ENCODE measurements at places on chromosomes 5 and 9.
A peak's percentile ranks its signal among the peaks of the same experiment; 100 is the strongest.

- no peak for DNase-seq
These were observed 506 bp downstream of the ZBTB6 start for GRCh38 chr9:122912671-122912963.

- DNase-seq = no peak
These were observed 178.8 kb upstream of the CDH10 start for GRCh38 chr5:24823625-24824024.

DNA sequence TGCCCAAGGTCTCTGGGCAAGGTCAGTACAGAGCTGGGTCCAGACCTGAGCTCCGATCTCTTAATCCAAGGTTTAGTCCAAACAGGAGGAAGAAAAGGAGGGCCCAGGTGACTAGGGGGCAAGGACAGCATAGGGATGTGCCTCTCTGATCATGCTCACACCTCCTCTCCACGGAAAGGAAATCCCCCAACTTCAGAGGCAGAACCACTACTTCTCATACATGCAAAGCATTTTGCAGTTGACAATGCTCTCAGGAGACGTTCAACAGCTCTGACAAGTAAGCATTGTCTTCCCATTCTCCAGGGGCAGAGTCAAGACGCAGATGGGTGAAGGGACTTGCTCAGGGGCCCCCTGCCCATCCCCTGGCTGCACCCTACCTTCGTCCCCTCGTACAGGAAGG lies 8.7 kb upstream of the CORO2A start:
- no peak for DNase-seq

- no peak for DNase-seq
These were observed 63.7 kb upstream of the ANGPTL2 start for GRCh38 chr9:127185931-127186781.

DNA sequence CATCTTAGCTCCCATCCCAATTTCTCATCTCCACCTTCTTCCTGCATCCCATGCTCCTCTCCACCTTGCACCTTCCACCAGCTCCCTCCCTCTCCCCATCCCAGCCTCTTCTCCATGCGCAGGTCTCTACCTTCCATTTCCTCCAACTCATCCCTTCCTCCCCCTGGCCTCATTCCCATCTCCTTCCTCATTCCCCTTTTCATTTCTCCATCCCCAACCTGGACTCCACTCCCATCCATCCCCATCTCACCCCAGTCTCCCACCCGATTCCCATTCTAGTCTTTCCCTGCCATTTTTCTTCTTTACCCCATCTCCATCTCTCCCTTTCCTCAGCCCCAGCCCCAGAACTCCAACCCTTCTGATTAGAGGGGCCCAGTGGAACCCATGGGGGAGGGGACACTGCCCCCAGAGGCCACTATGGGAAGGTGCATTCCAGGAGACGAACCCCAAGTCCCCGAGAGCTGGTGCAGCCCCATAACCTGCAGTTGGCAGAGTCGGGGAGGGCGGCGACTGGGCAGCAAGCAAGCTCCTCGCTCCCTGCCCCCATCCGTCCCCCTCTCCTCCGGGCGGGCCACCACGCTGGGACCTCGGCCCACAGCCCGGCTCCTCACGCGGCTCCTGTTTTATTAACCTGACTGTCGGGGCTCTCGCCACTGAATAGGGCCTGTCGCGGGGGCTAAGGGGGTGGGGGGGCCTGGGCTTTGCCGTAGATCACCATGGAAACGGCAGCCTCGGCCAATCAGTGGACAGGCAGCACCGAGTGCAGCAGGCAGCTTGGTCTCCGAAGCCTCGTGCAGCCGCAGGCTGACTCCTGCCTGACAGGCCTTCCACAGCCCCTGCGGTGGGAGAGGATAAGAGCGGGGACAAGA lies 66.7 kb downstream of the PCDH1 start:
- no peak for DNase-seq

DNA sequence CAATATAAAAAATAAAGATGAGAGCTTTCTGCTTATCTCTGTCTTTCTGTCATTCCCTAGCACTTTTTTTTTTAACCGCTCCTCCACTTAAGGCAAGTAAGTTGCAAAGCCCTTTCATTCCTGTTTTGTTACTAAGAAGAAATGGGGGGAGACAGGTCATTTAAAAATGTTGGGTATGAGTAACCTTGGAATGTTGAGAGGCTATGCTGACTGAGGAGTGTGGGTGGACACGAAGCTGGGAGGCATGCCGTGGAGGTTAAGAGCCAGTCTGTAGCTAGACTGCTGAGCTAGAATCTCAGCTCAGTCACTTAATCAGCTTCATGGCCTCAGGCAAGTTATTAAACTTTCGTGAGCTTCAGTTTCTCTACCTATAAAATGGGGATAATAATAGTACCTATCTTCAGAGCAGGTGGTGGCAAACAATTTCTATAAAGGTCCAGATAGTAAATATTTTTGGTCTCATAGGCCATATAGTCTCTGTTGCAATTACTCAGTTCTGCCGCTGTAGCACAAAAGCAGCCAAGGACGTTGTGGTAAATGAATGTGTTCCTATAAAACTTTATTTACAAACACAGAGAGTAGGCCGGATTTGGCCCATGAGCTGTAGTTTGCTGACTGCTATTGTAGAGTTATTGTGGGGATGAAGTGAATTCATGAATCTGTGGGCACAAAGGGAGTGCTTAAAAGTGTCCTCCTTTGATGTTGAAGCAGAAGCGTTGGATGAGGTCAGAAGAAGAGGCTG lies 220.0 kb downstream of the GABBR2 start:
- DNase-seq = no peak

DNA sequence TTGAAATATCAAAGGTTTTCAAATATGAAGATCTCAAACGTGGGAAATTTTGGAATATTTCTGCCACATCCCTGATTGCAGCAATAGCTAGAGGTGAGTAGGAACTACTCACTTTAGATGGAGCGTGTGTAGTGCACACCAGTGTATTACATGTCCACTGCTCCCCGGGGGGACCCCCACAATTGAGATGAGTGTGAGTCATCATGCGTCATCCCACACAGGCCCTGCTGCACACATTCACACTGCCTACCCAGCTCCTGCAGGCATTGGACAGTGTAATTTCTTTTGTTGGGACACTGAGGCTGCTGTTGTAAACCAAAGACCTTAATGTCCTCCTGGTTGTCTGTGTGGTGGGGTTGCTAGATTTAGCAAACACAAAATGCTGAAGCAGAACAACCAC lies 280.0 kb downstream of the GAS1 start:
- DNase-seq = no peak

DNA sequence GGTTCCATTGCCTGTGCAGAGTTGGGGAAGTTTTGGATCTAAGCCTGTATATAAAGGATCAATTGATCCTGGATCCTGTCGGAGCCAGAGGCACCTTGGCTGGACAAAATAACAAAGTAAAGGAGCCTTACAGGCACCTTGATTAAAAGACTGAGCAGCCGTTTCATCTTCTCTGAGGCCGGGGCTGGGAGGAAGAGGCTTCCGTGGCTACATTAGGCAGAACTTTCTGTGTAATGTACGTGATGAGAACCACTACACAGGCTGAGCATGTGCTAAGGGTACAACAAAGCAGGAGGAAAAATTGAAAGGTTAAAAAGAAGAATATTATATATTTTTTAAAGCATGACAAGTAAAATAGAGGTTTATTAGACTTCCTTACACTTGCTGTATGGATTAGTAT lies 37.0 kb downstream of the IL31RA start:
- no peak for DNase-seq

DNA sequence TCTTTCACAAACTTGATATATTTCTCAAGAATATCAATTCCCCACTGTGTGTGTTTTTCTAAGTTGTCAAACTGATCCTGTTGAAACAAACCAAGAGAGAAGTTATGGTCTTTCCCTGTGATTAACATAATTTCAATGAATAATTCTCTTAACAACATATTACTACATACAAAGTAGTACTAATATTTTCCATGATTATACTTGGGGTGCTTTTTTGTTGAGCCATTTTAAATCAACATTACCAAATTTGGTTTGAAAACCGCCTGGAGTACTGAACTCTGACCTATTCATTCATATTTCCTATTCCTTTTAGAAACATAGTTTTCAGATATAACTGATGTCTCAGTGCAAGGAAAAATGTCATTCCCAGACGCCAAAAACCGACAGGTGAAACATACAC lies 48.1 kb downstream of the FNBP1 start:
- DNase-seq = no peak

- no peak for DNase-seq
These were observed 35.0 kb upstream of the ALDH1B1 start for GRCh38 chr9:38357350-38358114.

- DNase-seq = no peak
These were observed 606.7 kb downstream of the PSAT1 start for GRCh38 chr9:78903581-78903980.

DNA sequence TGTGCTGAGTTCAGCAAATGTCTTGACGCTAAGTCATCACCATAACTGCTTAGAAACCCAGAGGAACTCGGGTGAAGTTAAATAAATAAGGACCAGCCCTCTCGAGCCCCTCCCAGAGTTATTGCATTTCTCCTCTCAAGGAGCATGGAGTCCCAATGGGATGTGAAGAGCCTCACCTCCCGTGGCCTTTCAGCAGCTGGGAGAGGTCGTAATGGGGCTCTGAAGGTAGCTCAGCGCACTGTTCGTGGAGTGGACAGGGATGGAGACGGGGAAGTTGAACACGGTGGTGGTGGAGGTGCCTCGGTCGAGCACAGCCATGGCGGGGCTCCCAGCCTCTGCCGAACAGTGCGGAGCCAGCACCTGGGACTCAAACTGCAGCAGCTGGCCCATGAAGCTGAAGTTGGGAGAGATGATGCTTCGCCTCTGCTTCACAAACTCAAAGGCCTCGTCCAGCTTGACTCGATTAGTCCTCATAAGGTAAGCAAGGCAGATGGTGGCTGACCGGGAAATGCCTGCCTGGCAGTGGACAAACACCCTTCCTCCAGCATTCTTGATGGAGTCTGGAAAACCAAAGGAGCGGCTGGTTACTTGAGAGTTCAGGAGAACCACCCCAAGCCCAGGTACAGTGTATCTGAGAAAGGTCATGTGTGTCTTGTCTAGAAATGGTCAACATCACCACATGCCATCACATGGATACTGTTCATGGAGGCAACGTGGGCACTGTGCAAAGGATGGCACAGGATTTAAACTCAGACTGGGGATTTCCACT lies 2.2 kb downstream of the DUSP1 start:
- peak; percentile 55 for DNase-seq

DNA sequence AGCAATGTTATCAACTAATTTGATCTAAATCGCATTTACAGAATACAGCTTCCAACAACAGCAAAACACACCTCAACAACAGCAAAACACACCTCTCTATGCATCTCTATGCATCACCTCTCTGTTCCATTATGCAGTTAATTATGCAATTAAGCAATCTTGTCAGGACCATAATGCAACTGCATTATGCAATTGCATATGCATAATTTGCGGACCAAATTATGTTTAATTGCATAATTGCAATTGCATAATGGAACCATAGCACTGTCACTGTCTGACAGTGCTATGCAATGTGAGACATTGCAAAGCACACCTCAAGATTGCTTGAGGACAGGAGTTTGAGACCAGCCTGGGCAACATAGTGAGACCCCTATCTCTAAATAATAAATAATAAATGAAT lies 80.4 kb upstream of the PRSS3 start:
- no peak for DNase-seq

GRCh38 chr5:131996210-131997025 lies 15.0 kb downstream of the ACSL6 start:
- DNase-seq = no peak

- DNase-seq = no peak
These were observed 10.6 kb upstream of the MAP1B start for GRCh38 chr5:72096602-72097188.

GRCh38 chr9:117073539-117074341 lies 341.1 kb downstream of the ASTN2 start:
- DNase-seq = no peak

Data from CD8-positive, alpha-beta memory T cell (primary cell).